Stimulated activated CD4-positive, alpha-beta T cell treated with anti-CD3 and anti-CD28 coated beads, Interleukin-2, amount 100 ng/mL, for 48 hours (primary cell): ENCODE measurements at places on chromosomes 12 and 14.
A peak's percentile ranks its signal among the peaks of the same experiment; 100 is the strongest.

DNA sequence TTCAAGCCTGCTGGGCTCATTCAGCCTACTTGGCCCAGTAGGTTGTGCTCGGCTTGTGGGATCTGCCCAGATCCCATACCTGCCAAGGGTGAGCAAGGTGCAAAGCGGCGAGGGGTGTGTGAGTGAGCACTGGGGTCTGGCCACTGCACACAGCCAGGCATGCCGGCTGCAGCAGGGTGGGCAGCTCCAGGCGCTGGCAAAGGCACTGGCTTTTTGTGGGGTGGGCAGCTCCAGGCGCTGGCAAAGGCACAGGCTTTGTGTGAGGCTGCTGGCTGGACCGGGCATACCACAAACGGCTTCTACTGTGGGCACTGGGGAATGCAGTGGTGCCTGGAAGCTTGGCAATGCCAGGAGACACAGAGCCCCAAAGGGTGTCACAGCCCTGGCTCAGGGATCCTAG is 137.4 kb downstream of the SLC16A7 start:
- no peak for DNase-seq

- DNase-seq, result peak; percentile 96
Observed at GRCh38 chr12:56104109-56104814, at the start of gene PA2G4. Gene PA2G4, plus strand, starts transcription at chr12:56104559. Its CDS starts 179 bp downstream, at chr12:56104738.

DNA sequence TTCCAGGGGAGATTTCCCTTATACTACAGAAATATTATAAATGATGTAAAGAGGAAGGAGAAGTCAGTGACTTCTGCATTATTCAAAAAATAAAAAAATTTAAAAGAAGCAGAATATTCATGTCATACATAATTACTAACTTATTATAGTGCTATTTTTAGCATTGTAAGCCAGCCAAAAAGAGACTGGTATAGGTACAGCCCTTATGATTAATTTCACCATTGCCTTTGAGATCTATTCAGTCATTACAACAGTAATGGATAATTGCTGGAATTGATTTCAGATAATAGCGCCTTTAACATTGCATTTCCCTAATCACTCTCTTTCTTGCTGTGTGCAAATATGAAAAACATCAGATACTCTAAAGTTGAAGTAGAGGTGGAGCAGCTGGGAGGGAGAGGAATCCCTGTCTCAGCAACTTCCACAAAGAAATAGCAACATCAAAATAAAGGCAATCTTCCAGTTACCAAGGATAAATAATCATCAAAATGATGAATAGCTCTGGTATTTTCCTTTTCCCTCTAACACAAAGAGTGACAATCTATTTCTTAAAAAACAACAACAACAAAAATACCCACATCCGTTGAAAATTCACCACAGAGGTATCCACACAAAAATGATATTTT is 71.8 kb upstream of the OVCH1 start:
- no peak for DNase-seq

DNA sequence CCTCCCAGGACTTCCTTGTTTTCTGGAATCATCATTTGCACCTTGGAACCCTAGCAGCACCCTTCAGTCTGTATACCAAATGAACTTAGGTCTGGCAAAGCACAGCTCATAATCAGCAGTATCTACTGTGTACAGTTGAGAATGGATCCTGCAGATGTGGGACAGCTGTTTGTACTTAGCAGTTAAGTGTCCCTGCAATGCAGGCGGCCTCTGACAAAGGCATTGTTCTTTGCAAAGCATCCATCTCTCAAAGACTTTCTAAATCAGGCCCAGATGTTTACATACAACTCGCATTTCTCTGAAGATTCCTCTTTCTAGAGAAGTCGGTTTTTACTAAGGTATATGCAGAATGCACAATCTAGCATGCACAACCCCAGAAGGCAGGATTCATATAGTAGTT is 170.5 kb upstream of the RBM19 start:
- no peak for DNase-seq

DNA sequence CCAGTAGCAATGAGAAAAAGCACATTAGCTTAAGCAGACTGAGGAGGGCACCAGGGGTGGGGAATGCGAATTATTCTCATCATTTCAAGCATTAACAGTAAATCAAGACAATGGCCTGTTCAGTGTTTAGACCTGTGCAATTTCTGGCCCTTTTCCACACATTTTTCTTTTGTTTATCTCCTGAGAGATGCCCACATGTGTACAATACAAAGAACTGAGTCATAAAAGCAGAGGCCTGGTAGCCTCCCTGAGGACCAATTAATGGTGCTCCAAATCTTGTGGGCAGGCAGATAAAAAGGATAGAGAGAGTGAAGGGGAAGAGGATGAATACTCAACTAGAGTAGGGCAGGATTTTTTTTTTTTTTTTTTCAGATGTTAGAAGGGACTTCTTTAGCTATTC is 480.8 kb downstream of the RERGL start:
- DNase-seq, result no peak

DNA sequence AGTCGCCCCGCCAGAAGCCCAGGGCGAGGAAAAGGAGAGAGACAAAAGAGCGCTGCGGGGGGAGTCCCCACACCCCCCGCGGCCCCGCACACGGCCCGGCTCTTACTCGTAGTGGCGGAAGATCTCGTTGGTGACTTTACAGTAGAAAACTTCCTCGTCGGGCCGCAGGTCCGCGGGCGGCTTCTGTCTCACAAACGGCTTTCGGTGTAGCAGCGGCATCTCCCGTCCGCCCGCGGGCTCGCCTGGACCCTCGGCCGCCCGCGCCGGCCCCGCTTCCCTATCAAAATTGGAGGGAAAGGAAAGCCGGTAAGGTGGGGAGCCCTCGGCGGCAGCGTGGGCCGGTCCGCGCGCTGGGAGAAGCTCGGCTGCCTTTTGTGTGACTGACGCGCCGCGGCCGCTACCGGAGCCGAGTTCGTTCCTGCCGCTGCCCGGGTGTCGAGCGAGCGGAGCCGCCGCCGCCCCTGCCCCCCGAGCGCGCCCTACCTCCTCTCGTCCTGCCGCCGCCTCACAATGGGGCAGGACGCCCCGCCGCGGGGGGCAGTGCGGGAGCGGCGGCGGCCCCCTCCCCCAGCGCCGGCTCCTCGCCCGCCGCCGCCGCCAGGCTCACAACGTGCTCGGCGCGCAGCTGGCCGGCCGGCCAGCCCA is 652 bp downstream of the BAZ1A start:
- peak; percentile 55 for DNase-seq

- no peak for DNase-seq
Observed at GRCh38 chr12:23169012-23169695, 544.2 kb downstream of the ETNK1 start.

DNA sequence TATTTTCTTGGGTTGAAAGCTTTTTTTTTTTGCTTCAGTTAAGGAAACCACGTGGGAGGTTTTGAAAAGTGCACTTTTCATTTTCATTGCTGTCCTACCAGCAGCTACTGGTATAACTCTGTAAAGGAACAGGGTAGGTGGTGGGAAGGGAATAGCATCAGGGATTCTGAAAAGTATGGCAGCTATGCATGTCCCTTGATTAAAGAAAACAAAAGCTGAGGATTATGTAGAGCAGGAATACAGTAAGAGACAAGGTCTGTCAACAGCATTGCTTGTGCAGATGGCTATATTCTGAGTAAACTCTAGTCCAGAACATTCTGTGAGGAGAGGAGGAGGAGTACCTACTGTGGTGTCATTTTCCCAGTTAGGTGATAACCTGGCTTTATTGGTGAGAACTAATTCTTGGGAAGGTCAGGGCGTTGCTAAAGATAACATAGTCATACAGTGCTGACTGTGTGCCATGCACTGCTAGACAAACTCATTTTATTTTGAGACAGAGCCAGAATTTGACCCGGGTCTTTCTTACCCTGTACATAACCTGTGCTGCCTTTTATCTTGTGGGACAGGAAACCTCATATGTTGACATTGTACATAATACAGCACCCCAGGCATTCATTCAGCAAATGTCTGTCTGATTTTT is 80.3 kb upstream of the TRAF3 start:
- DNase-seq, result no peak

- DNase-seq, result no peak
Observed at GRCh38 chr14:66104486-66104885, 381.7 kb upstream of the CCDC196 start.

DNA sequence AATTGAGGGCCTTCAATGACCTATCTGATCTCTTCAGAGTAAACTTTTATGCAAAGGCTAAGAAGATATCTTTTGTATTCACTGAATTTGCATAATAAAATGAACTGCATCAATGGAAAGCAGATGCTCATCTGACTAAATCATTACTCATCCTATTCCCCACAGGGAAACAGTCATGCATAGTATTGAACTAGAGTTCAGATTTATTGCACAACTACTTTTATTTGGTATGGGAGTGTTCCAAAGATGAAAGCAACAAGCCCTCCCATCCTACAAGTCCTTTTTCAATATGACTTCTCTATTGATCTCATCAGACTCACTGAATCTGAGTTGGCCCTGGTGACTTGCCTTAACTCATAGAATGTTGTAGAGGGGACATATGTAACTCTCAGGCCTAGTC is 159.8 kb downstream of the KITLG start:
- no peak for DNase-seq

- no peak for DNase-seq
Observed at GRCh38 chr14:54629183-54629582, 62.3 kb downstream of the SAMD4A start.

- no peak for DNase-seq
Observed at GRCh38 chr12:98727196-98727595, 82.1 kb downstream of the APAF1 start.

GRCh38 chr12:11829764-11830194 is 180.3 kb downstream of the ETV6 start:
- DNase-seq, result no peak

- DNase-seq, result no peak
Observed at GRCh38 chr12:115840159-115840558, 437.3 kb downstream of the MED13L start.

- no peak for DNase-seq
Observed at GRCh38 chr12:98213556-98213955, 301.8 kb upstream of the TMPO start.

DNA sequence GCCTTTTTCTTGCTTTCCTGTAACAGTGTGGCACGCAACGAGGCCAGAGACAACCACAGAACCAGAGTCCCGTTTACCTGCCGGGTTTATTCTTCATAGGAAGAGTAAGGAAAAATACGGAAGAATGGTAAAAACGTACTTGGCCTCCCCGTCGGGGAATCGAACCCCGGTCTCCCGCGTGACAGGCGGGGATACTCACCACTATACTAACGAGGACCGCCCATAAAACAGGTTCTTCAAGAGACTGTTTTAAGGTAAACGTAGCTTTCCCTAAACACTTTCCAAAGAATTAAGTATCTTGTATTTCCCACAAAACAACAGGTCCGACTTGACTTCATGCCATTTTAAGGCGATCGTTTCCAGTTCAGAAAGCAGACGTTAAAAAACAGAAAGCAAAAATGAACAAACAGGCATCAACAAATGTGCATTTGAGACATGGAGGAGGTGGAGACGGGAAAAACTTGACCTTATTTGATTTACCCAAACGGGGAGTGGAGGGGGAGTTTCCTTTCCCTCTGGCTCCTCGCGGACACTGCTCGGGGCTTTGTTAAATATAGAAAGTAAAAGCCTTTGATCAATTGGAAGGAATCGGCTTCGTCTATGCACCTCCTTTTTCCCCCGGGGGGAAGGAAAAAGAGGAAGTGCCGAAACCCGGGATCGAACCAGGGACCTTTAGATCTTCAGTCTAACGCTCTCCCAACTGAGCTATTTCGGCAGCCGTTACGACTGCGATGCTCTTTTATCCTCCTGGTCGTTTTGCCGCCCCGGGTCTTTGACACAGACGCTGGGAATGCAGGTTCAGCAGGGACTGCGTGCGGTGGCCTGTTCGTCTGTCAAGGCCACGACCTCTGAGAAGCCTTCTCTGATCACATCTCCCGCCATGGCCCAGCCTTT is 13.0 kb upstream of the UBC start:
- peak; percentile 99 for DNase-seq

- peak; percentile 43 for DNase-seq
Observed at GRCh38 chr14:104224506-104225277, 86.3 kb downstream of the KIF26A start.

- no peak for DNase-seq
Observed at GRCh38 chr12:55931780-55932550, 1.0 kb downstream of the DGKA start.

DNA sequence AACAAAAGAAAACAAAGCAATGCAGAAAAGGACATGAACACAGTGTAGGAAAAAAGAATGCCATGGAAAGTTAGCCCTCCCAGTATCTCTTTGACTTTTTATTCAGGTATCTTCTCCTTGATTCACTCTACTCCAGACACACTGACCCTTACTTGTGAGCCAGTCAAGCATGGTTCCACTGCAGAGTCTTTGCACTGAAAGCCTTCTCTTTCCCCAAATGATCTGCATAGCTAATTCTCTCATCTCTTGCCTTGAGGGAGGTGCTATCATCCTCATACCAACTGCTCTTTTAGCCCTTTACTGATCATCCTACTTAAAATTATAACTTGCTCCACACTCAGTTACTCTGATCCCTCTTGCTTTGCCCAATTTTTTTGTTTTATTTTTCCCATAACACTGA is 101.2 kb upstream of the SLC16A7 start:
- DNase-seq, result no peak

DNA sequence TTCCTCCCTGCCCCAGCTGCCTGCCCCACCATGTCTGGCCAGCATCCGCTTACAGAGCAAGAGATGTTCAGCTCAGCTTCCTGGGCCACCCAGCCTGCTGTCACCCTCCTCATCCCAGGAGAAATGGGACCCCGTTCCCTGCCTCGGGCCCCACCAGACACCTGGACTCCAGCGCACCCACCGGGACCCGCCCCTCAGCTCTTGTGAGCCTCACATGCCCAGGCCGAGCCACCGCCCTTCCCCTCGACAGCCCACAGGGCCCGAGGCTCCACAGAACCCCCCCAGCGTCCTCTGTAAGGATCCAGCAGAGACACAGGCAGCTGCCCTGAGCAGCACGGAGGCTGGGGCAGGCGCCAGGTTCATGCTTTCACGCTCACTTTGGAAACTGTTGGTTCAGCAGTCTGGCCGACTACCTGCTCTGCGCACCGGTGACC is 18.4 kb upstream of the C14orf180 start:
- DNase-seq, result no peak

- no peak for DNase-seq
Observed at GRCh38 chr12:82650627-82651337, 35.9 kb upstream of the TMTC2 start.

DNA sequence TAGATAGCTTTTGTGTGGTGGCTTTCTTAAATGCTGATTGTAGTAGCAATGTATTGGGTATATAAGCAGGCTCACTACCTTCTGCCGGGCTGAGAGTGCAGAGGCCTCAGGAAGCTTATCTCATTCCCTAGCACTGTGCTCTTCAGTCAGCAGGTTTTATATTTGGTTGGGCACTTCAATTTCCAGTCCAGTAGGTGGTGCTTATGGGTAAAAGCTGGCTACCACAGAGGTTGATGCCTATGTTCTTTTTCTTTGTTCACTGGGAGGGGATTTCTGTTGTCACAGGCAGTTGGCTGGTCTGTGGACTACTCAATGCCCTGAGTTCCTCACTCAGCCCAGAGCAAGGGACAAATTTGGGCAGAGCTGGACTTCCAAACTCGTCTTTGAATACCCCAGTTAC is 43.0 kb upstream of the GLIPR1 start:
- DNase-seq, result no peak

DNA sequence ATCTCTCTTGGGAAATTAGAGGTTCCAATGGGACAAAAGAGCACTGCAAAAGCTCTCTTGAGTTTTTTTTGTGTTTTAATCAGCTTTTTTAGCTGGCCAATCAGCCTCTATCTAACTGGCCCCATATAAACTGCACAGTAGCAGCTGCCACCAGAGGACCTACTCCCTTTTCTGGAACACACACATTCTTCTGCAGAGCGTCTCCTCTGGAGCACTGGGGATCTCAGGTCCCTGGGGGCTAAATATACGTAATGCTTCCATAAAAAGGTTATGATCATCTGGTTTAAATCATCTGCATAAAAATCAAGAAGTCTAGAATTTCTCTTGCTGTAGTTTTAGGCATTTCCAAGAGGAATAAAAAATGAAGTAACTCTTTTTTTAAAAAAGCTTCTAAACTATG is 32.3 kb downstream of the TSPAN8 start:
- no peak for DNase-seq
